Renal pelvis (tissue), 12 donors: ENCODE measurements at places on chromosomes 1 and 21. TPM values are rescaled to one million over a fixed set of nuclear protein-coding genes. Genes with fewer than 3 reads are reported as not detected.
A peak's percentile ranks its signal among the peaks of the same experiment; 100 is the strongest.

GRCh38 chr1:117821774-117822482, 107.5 kb downstream of the GDAP2 start:
- DNase-seq: no peak

ATPAF1 gene
- 99.3 TPM for polyA plus RNA-seq

HAO2 gene
- polyA plus RNA-seq: 128 TPM

IL23R gene
- not detected for polyA plus RNA-seq

CTSS gene
- polyA plus RNA-seq: 7.4 TPM

IGFN1 gene
- polyA plus RNA-seq: 0.74 TPM

REN gene
- 71.9 TPM for polyA plus RNA-seq

OR2T35 gene
- not detected for polyA plus RNA-seq

DNA sequence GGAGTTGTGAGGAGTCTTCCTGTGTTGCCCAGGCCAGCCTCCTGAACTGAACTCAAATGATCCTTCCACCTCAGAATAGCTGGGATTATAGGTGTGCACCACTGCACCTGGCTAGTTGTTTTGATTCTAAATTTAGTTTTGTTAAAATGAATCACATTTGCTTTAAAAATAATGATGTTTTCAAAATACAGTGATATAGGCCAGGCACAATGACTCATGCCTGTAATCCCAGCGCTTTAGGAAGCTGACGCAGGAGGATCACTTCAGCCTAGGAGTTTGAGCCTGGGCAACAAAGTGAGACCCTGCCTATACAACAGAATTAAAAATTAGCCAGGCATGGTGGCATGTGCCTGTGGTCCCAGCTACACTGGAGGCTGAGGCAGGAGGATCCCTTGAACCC, 24.3 kb downstream of the RTCA start:
- DNase-seq: no peak

DNA sequence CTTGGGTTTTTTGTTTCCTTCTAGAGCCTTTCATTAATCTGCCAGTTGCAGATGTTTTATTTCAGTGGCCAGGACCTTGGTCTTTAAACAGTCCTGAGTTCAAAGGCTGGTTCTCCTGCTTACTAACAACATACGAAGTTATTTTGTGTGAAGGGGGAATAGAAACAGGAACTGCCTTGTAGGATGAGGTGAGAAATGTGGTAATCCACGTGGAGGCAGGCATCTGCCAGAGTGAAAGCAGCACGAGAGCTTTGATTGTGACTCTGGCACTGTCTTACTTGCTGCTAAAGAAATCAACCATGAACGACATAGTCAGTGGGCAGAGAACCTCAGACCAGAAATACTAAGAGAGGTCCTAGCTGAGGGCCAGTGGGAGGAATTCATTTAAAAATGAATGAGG, 30.4 kb downstream of the TMEM63A start:
- peak; percentile 60 for DNase-seq

- no peak for DNase-seq
Observed at GRCh38 chr1:53413175-53414001, 45.8 kb upstream of the DMRTB1 start.

GRCh38 chr1:231776010-231776756, 149.6 kb downstream of the DISC1 start:
- peak; percentile 23 for DNase-seq

DNA sequence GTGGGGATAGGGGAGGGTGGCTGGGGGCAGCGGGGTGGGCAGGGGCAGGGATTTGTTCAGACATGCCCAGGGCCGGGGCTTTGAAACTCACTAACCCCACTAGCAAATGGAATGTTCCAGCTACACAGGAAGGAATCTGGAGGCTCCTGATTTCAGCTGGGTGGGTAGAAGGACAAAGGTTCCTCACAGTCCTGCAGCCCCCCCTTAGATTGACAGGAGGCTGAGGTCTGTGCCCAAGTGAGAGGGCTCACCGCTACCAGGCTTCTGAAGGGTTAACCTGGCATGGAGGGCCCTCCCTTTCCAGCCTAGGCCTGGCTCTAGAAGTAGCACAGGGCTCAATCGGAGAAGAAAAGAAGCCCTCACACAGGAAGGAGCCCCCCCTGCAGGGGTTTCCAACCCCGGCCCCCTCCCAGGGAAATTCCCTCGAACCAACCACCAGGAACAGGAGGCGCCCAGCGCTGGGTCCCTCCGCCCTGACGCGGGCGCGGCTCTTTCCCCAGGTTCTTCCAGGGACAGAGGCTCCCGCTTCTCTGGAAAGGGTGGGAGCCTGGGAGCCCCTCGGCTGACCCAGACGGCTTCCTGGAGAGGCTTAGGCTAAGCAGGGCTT, 3.3 kb downstream of the EPHA2 start:
- DNase-seq: peak; percentile 84

CIART gene
- 9.0 TPM for polyA plus RNA-seq

GRCh38 chr1:66271216-66271903, 262.6 kb upstream of the SGIP1 start:
- peak; percentile 90 for DNase-seq

DLGAP3 gene
- 4.0 TPM for polyA plus RNA-seq

DNA sequence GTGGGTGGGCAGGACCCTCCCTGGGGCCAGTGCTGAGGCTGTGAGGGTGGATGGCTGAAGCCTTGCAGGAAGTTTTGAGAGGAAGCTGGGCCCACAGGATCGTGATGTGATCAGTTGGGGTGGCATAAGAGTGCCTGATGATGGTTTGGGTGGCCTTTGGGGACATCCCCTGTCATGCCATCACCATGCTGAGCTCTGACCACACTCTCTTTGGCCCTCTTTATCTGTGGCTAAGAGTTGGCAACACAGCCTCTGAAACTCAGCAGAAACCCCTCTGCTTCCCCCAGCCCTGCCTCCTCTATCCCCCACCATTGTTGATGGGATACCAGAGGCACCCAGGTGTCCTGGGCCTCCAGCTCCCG, 19.8 kb downstream of the MIIP start:
- DNase-seq: no peak

DNA sequence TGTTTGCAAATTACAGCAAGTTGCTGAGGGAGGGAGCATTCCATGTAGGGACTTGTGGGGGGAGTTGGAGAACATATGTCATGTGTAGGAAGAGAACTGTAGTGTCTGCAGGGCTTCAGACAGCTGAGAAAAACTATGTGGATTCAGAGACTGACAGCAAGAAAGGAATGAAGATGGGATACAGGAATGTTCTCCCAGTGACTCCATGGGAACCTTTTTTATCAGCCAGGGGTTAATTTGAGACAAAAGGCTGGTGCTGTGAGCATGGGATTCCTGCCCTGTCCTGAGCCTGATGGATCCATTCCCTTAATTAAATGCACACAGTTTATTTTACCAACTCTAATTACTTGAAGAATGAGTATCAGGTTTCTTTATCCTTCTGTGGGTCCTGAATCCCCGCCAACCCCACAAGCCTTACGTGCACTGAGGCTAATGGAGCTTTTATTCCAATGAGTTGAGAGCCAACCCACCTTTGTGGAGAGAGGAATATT, 26.5 kb upstream of the PLXNA2 start:
- peak; percentile 23 for DNase-seq

RHEX gene
- 4.7 TPM for polyA plus RNA-seq

MSH4 gene
- polyA plus RNA-seq: 0.21 TPM

DNA sequence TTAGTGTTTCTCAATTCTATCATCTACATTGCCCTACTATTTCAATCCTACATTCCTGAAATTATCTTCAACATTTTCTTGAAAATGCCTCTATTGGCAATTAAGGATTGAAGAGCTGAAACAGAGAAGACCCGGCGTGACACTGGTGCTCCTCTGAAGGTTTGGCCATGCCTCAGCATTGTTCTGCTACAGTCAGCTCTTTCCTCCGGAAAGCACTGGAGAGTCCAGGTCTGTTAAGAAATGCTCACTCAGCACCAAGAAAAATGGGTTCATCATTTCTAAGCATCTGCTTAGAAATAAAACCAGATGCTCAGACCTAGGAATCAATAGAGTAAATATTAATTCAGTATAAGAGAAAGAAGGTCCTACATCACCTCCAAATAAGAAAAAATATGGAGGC, 58.8 kb downstream of the WARS2 start:
- no peak for DNase-seq

VASH2 gene
- polyA plus RNA-seq: 19.2 TPM

FNBP1L gene
- polyA plus RNA-seq: 108 TPM

OR2L2 gene
- 0.06 TPM for polyA plus RNA-seq

S100A8 gene
- 5.3 TPM for polyA plus RNA-seq

DNA sequence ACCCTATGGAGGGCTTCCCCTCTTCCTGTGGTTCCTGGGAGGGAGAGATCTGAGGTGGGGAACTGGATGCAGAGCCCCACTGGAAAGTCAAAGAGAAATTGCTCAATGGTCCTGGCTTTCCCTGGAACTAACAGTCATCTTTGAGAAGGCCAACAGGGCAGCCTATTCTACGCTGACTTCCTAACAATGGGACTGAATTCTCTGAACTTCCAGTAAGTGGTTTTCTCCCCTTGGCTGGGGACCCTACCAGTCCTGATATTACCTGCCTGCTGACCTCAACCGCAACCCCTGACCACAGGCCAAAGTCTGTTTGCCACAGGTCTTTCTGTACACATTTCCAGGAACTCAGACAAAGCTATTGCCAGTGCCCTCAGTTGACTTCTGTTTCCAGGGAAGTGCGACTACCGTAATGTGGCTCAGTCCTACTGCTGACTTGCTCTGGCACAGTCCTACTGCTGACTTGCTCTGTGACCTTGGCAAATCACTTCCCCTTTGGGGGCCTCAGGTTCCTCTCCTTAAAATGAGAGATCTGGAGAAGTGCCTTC, 55.3 kb downstream of the C8B start:
- no peak for DNase-seq

ITLN1 gene
- 5.1 TPM for polyA plus RNA-seq

DNA sequence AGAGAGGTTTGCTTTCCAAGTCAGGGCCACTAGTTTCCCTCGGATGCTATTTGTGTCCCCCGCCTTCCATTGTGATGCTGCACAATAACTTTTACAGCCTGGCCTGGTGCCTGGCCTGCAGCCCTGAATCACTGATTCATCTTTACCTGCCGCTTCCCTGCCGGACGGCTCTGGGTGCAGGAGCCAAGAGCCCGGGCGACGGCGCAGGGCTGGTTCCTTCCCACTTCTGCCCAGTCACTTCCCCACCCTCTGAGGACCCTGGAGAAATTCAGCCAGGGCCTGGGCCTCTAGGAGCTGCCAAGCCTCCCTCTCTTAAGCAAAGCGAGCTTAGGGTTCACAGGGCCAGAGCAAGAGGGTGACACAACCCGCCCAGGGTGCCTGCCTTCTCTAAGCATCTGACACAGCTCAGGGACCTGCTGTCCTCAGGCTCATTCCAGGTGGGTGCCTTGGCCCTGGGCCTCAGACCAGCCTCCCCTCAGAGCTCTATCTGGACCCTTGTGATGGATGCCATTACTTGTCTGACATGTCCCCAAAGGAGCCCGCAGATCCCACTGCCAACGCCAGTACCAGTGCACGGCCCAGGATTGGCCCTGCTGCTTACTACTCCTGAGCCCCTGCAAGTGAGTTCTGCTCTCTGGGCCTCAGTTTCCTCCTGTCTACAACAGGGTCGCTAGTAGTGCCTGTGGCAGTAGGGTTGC, 381.0 kb upstream of the VAMP3 start:
- DNase-seq: no peak

- DNase-seq: peak; percentile 71
Observed at GRCh38 chr1:57024855-57025254, 59.0 kb upstream of the C8B start.

HPDL gene
- 4.7 TPM for polyA plus RNA-seq

KIF17 gene
- polyA plus RNA-seq: 4.3 TPM

SGIP1 gene
- 18.5 TPM for polyA plus RNA-seq

DNA sequence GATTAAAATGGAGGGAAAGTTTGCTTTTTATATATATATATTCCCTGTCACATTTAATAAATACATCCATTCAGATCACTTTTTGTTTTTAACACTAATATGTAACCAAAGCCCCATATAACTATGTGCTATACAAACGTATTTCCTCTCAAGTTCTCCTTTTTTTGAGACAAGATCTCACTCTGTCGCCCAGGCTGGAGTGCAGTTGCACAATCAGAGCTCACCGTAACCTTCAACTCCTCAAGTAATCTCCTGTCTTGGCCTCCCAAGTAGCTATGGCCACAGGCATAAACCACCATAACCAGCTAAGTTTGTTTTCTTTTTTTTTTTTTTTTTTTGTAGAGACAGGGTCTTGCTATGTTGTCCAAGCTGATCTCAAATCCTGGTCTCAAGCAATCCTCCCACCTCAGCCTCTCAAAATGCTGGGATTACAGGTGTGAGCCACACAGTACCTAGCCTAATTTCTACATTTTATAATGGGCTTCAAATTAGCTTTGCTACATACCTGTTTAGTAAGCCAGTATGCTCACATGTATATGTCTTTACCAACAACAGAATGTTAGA, 120.0 kb downstream of the TGFBR3 start:
- no peak for DNase-seq

- DNase-seq: no peak
Observed at GRCh38 chr1:93810316-93810715, 68.7 kb downstream of the DNTTIP2 start.

DNA sequence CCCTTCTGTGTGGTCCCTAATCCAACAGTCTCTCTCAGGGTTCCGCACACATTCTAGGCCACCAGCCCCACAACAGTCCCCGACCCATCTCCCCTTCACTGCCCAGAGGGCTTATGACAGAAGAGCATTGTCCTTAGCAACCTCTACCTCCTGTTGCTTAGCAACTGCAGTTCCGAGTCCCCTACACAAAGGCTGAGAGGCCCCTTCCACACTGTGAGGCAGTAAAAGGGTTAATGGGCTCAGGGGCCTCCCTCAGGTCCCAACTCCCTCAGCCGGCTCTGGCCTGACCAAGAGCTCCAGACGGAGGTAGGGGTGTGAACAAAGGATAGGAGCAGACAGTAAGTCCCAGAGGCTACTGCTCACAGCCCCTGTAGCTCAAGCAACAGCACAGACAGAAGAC, 4.3 kb downstream of the IGSF9 start:
- DNase-seq: no peak

DNA sequence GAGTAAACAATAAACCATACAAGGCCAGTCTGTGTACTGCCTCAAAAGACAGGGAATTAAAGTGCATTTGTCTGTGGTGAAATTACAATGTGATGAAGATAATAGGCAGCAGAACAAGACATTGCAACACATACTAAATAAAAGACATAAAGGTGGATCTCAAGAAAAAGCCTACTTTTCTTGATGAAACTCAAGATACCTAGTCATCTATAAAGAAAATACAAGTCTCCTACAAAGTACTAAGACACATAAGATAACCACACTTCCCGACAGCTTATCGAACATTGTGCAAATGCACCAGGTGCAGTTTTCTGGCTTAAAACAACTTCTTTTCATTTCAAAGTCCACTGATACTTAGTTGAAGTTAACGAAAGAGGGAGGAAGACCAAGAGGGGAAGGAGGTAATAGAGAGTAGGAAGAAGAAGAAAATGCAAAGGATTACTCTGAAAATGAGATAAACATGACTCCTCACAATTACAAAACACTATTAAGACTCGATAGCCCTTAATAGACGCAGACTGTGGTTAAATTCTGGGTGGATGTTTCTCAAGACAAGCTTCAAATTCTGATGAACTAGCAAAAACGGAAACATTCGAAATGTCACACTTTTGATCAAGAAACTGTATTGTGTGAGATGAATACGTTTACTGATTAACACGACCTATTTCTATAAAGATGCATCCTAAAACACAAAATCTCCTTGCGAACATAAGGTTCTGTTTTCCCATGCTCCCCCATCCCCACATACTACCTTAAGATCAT, 2.0 kb downstream of the HNRNPR start:
- no peak for DNase-seq

GRCh38 chr1:35561297-35561971, 3.8 kb downstream of the NCDN start:
- DNase-seq: no peak

GRCh38 chr1:219563568-219563967, 49.3 kb downstream of the ZC3H11B start:
- no peak for DNase-seq
